MCF 10A (cell line): ENCODE measurements at places on chromosomes 3 and 15.
A peak's percentile ranks its signal among the peaks of the same experiment; 100 is the strongest.

DNA sequence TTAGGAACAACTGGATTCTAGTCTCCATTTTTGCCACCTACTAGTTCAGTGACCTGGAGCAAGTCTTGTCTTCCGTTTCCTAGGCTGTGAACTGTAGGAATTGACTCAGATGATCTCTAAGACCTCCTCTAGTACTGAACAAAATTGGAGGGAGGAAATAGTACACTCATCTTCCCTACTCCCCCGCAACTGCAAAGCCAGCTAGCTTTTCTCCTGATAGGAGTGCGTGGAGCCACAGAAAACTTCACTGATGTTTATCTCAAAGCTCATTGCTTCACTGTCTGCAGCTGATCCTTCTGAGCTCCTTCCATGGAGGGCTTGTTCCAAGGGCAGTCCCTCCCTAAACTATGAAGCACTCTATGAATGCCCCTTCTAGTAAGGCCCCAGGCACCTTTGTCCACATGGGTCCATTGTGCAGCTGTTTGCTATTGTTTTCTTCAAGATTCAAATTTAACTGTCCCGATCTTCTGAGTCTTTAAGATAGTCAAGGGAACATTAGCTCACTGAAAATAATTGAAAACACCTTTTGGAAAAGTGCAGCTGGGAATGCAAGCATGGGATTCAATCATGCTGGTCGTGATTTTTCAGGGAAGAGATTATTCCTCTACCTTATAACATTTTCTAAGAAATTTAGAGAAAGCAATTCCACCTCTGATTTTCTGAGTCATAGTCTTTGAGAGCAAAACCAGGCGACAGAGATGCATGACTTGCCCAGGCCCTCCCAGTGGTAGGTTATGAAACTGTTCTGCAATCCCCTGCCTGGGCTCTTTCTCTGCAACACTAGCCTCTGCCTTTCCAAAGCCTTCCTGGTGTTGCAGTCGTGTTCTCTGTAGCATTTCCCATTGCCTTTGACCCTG lies 24.3 kb downstream of the FILIP1L start:
- peak; percentile 65 for DNase-seq

- DNase-seq, result no peak
Measured at GRCh38 chr15:77040673-77041072, 30.2 kb downstream of the TSPAN3 start.

DNA sequence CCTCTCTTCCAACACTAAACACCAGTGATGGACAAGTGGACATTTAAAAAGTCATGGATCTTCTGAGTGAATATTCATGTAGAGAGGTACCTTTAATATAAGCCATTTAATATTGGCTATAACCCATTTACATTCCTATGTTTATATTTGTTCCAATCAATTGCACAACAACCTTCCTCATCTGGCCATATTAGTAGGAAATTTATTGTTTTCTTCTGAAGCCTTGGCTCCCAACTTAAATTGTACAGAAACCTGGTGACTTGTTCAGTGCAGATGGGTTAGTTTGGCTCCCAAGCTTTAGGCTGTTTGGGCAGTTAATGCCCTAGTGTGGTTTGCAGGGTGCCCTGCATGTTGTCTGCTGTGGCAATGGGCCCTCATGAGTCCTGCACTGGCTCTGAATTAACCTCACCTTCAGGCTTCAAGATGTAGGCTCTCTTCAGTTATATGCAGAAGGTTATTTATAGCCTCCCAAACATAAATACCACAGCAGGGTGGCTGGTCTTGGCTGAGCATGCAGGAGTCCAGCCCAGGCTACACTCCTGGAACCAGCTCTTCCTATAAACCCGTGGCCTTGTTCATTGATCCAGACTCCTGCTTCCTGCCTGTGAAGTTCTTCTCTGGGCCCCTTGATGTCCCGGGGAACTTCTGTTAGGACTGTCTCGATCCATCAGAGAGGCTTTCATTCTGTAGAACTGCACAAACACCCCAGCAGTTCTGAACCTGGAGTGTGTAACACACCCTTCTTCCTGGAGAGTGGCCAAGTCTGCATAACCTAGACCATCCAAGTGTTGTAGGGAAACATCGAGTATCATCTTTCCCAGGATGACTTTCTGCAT lies 57.0 kb downstream of the DUT start:
- DNase-seq, result no peak

DNA sequence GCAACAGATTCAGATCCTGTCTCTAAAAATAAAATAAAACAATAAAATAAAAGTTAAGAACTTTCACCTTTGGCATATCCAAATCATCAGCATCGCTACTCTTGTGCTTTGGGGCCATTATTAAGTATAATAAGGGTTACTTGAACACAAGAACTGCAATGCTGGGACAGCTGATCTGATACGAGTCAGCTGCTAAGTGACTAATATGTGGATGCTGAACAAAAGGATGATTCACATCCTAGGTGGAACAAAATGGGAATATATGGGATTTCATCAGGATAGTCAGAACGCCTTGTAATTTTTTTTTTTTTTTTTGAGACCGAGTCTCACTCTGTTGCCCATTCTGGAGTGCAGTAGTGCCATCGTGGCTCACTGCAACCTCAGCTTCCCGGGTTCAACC lies 29.7 kb downstream of the BUB1B start:
- DNase-seq, result peak; percentile 48

DNA sequence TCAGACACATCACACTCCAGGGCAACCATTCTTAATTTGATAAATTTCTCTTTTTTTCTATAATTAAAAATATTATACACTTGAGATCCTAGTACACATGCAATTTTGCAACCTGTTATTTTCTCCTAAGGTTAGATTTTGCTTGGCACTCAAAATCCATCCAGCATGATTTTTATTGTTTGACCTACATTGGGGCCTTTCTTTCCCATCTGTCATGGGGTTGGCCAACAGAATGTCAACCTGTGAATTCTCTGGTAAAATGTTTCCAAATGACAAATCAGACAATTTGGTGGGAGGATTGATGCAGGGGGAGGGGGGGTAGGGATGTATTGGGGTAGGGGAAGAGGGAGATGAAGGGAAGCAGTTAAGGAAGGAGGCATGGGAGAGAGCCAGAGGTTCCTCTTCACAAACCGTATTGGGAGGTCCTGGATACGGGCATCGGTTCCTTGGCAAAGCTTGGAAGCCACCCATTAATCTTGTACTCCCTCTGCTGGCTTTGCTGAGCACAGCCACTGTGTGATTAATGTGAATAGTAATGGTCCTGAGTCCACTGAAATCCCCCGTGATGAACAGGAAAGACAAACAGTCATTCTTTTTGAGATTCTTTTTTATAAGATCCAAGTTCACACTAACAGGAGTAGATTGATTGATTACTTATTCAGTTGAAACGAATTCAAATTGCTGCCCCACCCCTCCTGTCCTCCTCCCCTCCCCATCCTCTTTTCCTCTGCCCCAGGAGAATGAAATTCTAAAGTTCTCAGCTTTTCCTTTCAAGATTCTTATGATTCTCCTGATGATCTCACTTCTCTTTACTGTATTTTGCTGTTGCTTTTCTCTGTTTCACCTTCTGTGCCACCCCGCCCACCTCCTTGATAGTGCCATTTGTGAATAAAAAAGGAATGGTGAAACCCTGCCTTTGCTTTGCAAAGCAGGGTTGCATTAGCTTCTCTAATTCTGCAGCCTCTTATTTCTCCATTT lies 82.2 kb upstream of the SLC25A26 start:
- peak; percentile 77 for DNase-seq

DNA sequence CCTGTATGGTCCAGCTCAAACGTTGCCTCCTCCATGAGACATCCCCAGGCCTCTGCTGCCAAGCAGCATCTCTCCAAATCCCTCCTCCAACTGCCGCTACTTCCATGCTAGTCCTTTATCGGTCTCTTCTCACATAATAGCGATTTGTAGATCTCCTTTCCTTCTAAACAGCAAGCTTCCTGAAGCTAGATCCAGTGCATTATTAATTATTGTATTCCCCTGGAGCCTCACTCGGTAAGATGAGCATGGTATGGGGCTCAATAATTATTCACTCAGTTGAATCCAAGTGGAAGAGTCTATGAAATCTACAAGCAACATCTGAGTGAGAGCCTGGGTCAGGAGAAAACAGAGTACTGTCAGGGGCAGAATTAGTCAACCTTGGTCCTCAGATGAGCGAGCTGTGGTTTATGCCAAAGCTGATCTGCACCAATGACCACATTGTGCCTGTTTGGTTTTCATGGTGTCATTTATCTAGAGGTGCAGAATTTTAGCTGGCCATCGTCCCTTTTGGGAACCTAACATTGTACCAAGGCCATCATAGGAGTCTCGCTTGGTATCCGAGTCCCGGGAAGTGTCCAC lies 93.8 kb upstream of the UBE2E1 start:
- no peak for DNase-seq

- peak; percentile 41 for DNase-seq
Measured at GRCh38 chr15:50182219-50183013, 420 bp downstream of the SLC27A2 start.

DNA sequence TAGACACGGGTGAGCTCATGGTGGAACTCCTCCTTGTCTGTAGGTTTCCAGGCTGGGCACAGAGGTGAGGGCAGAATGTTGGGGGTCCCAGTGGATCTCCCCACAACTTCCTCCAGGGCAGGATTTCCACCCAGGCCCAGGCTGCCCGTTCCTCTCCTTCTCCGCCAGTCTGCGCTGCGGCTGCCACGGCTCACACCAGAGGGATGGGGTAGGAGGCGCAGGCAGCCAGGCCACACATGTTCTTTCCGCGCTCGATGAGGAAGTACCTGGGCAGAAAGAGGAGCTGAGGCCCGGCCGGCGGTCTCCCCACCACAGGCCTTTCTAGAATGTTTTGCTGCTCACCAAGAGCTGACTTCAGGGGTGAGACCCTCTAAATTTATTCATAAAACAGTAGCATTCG lies 22.9 kb downstream of the CTSH start:
- DNase-seq, result no peak

- DNase-seq, result no peak
Measured at GRCh38 chr3:186757686-186758220, 25.6 kb upstream of the EIF4A2 start.

- no peak for DNase-seq
Measured at GRCh38 chr15:85929786-85930185, 135.1 kb upstream of the KLHL25 start.

GRCh38 chr15:92155934-92156333 lies 237.7 kb upstream of the ST8SIA2 start:
- no peak for DNase-seq

DNA sequence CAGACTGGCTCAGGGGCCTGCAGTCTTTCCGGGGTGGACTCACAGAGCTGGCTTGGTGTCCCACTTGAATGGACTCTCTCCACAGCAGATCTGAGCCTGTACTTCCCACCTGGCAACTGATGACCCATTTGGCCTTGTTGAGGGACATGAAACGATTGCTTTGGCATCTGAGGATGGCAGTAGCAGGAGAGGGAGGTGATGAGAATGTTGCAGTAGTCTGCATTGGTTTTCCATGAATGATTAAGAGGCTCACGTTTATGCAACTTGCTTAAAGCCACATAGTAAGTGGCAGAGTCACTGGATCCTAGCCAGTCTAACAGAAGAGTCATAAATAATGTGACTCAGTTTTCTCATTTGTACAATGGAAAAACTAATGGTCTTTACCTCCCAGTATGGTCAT lies 21.9 kb downstream of the IL20RB start:
- DNase-seq, result peak; percentile 42

DNA sequence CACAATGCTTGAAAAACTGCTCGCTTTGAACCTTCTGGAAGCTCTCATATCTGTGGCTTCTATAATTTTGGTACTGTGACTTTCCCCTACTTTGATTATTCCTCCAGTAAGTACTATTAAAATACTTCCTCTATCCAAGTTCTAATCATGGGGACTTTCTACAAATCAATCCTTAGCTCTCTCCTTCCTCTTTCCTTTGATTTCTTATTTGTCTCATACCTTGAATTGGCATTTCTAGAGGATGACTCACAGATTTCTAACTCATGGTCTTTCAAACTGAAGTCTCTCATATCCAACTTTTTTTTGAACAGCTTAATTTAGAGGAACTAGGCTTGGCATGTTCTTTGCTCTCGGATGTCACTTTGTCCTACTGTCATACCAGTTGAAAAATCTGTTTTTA lies 241.8 kb downstream of the TBC1D5 start:
- peak; percentile 6 for DNase-seq

DNA sequence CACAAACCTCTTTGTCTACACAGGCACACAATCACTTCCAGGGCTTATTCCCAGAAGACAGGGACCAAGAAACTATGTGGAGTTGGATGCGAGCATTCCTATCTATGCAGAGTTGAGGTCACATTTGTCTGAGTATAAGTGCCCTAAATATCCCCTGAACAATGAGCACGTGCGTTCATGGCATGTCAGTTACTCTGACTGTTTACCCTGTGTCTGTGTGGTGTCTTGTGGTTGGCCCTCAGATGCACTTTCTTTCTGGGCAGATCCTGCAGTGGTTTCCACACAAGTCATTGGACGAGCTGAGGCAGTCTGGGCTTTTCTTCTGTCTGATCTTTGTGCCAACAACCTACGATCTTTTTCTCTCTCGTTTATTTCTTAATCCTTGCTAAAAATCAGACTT lies 134.5 kb downstream of the FBN1 start:
- no peak for DNase-seq

- DNase-seq, result no peak
Measured at GRCh38 chr3:132655471-132655870, 4.1 kb downstream of the ACAD11 start.

GRCh38 chr3:114104414-114104813 lies 47.9 kb downstream of the QTRT2 start:
- no peak for DNase-seq

DNA sequence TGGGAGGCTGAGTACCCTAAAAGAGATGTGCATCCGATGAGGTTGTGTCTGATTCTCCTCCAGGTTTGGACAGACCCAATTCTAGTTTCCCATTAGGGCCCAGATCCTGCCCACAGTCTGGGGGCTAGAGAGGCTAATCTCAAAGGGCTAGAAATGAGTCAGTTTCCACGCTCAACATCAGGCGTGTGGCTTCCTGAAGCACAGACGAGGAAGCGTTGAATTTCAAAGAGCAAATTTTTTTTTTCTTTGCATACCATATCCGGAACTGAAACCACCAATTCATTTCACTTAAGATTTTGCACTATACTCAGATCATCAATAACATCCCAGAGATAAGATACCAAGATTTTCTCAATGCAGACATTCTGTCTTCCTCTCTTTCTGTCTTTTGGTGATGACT lies 173.8 kb upstream of the BCL6 start:
- no peak for DNase-seq

GRCh38 chr15:64144565-64145281 lies 6.8 kb upstream of the SNX22 start:
- DNase-seq, result no peak

DNA sequence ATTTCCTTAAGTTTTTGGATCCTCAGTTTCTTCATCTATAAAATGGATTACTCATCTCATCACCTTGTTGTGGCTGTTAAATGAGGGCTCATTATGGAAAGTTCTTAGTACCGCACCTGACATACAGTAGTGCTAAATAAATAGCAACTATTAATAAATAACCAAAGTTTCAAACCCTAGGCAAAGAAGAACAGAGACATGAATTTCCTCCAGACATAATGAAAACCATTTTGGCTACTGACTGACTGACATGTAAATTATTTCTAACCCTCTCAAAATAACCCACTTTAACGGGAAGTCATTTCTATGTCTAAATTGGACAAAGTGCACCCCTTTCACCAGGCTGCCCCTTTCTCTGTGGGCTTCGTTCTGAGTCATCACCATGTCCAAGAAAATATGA lies 17.4 kb upstream of the KLHL6 start:
- no peak for DNase-seq

GRCh38 chr3:138448631-138449030 lies 14.2 kb downstream of the ESYT3 start:
- no peak for DNase-seq
